ENCODE measurements at places on chromosomes 3 and 15. TPM values are rescaled to one million over a fixed set of nuclear protein-coding genes. Genes with fewer than 3 reads are reported as not detected.

The ZIC1 gene
- not detected for polyA plus RNA-seq

The P2RY13 gene
- polyA plus RNA-seq, result not detected

DNA sequence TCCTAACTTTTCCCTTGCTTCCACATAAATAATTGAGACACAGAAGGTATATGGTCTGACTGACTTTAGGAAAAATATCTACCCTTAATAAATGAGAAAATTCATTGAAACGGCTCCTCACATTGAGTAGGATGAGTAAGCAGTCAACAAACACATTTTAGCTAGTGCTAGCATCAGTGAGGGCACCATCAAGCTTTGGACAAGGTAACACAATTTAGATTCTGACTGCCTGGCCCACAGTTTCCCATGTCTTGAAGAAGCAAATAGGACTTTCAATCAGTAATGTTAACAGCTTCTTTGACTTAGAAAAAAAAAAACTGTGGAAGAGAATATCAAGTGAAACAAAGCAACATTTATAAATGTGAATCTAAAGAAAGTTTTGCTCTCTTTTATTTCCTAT, 70.1 kb upstream of the MBNL1 start:
- no peak for DNase-seq

- DNase-seq, result no peak
These were observed 7.4 kb downstream of the PRC1 start for GRCh38 chr15:90986790-90987507.

GRCh38 chr15:40295297-40295696, 12.4 kb upstream of the ANKRD63 start:
- no peak for DNase-seq

DNA sequence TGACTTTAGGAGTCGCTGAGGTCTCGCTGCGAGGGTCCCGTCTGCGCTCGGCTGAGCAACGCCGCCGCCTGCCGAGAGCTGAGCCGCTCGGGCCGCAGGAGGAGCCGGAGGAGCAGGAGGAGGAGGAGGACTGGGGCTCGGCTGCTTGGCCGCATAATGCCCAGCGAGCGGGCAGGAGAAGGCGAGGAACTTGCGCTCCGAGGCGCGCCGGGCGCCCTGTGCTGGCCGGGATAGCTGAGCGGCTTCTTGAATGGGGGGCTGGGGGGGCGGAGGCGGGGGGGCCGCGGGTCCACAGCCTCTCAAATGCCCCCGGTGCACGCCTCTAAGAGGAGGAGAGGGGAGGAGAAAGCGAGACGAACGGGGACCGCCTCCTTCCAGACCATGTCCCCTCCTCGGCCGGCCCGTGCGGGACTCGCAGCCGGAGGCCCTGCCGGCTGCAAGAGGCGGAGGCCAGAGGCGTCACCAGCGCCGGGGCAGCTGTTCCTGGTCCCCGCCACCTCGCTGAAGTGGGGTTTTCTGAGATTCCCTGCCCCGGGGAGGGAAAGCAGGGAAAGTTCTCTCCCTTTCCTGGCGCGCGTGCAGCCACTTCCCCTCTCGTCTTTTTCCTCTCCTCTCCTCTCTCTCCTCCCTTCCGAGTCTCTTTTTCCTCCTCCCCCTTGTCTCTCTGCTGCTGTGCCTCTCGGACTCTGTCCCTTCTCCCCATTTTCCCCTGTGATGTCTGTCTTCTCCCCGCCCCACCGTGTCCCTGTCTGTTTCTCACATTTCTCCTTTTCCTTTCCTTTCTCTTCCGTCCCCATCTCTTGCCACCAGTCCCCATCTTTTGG, at the start of gene ADAMTS9:
Gene ADAMTS9, minus strand, starts transcription at position 220 of the 824 bp plus-strand sequence. CDS start 343 bp downstream, outside the sequence.
- DNase-seq, result peak; percentile 71

Data from mammary epithelial cell (primary cell).